ENCODE measurements at places on chromosomes 5 and 9. TPM values are rescaled to one million over a fixed set of nuclear protein-coding genes. Genes with fewer than 3 reads are reported as not detected.

GRCh38 chr5:65151614-65152013 is 330.1 kb downstream of the ADAMTS6 start:
- DNase-seq, result peak; percentile 57

DNA sequence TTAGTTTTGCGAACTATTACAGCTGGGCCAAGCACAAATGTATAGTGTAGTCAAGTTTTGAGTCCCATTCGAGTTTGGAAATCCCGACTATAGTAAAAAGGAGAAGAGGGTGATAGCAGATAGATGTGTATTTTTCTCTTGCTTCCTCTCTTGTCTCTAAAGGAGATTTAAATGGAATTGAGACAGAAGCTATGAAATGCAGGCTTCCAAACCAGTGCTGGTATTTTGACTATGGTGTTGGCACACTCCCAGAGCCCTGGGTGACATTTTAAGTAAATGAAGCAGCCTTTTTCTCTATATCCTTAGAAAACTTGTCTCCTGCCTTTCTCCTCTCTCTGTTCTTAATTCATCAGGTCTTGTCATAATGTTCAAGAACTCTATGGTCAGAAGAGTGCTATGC is 17.7 kb upstream of the AUH start:
- no peak for DNase-seq

GRCh38 chr5:150498501-150498900 is 9.4 kb upstream of the NDST1 start:
- no peak for DNase-seq

GRCh38 chr9:84340535-84340934 is at the start of gene SLC28A3:
Gene SLC28A3 (minus strand): TSS chr9:84340758. CDS start chr9:84340633, 125 bp downstream.
- no peak for DNase-seq

GRCh38 chr5:3896098-3896497 is 300.5 kb downstream of the IRX1 start:
- DNase-seq, result no peak

DNA sequence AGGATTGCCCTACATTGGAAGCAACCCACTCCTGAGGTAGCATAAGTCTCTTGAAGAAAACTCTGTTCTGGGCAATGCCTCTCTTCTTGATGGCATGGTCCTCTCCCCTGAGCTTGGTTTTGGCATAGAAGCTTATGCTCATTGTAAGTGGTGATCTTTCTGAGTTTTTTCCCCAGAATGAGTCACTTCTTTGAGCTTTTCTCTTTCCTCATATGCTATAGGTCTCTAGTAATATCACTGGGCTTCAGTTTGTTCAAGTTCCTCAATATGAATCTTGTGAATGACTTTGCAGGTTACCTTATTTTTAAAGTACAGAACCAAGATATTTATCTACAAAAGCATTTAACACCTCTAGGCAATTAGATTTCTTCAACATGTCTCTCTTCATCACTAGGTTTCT is 76.5 kb upstream of the ATG10 start:
- DNase-seq, result no peak

- peak; percentile 83 for DNase-seq
These were observed 50.4 kb downstream of the USP20 start for GRCh38 chr9:129885670-129886106.

GRCh38 chr5:157930710-157931109 is 71.8 kb upstream of the CLINT1 start:
- no peak for DNase-seq

DNA sequence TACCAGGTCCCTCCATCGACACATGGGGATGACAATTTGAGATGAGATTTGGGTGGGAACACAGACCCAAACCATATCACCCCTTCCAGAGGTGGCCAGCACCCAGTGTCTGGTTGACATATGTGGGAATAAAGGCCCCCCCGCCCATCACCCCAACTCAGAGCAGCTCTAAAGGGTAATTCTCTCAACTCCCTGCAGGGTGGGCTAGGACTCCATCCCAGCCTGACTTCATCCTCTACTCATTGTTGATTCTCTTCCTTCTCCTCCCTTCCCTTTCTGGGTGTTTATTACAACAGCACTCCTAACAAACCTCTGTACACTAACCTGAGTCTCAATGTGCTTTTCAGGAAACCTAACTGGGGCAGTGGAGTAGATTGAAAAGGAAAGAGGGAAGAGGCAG is 339.9 kb downstream of the ACTL7B start:
- no peak for DNase-seq

The TAF11L10 gene
- polyA plus RNA-seq, result not detected

The SLC6A19 gene
- not detected for polyA plus RNA-seq

The PCDHGB2 gene
- polyA plus RNA-seq, result 1.9 TPM

The PCDH1 gene
- 15.4 TPM for polyA plus RNA-seq

The FCN1 gene
- polyA plus RNA-seq, result 5.2 TPM

The SV2C gene
- 0.10 TPM for polyA plus RNA-seq

The ACOT12 gene
- 0.20 TPM for polyA plus RNA-seq

Measured in muscle of back (tissue), 13 donors.